ENCODE measurements at places on chromosomes 12 and 14.

- no peak for DNase-seq
Measured at GRCh38 chr12:210277-211141, 3.4 kb downstream of the SLC6A12 start.

GRCh38 chr14:73686901-73687300, 27.3 kb downstream of the PNMA1 start:
- no peak for DNase-seq

DNA sequence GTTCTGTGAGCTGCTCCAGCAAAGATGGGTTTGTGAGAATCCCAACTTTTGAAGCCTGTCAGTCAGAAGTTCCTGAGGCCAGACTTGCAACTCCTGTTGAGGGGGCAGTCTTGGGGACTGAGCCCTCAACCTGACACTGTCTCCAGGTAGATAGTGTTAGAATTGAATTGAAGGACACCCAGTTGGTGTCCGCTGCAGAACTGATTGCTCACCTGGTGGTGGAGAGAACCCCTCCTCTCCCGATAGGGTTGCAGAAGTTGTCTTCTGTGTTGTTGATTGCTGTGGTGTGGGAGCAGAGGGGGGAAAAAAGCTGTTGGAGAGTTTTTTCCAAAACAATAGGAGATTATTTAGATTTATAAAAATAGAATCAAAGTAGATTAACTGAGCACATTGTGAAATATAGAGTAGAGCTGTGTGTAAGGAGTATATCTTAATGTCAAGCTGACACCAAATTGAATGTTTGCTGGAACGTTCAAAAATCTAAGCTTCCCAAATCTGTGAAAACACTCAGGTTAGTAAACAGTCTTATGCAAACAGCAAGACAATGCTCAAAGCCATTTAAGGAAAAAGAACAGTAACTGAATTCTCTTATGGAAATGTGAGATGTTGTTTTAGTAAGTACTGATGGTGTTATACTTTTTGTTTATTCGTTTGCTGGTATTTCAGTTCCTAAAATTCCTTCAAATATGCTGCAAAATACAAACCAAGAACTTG, 18.6 kb downstream of the HIF1A start:
- DNase-seq = no peak

DNA sequence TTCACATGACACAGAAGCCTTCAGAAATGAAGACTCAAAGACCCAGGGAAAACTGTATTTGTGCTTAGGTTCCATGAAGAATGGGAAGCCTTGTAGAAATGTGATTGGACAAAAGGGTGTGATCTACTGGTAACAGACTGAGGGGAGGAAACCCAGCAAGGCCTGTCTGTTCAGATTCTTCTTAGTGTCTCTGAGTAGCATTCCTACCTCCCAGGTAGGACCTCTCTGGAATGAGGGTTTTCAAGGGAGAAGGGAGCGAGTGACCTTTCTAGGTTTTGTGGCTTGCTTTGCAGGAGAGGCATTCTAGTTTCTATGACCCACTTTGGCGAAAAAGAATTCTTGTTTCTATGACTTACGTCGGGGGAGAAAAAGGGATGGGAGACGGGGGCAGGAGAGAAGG, 401.7 kb downstream of the DPF3 start:
- no peak for DNase-seq

GRCh38 chr12:3002646-3003045, 43.4 kb downstream of the TEAD4 start:
- DNase-seq = no peak

- no peak for DNase-seq
Measured at GRCh38 chr14:100305324-100306100, 732 bp downstream of the SLC25A29 start.

- no peak for DNase-seq
Measured at GRCh38 chr14:100424504-100425428, 101.6 kb downstream of the SLC25A47 start.

DNA sequence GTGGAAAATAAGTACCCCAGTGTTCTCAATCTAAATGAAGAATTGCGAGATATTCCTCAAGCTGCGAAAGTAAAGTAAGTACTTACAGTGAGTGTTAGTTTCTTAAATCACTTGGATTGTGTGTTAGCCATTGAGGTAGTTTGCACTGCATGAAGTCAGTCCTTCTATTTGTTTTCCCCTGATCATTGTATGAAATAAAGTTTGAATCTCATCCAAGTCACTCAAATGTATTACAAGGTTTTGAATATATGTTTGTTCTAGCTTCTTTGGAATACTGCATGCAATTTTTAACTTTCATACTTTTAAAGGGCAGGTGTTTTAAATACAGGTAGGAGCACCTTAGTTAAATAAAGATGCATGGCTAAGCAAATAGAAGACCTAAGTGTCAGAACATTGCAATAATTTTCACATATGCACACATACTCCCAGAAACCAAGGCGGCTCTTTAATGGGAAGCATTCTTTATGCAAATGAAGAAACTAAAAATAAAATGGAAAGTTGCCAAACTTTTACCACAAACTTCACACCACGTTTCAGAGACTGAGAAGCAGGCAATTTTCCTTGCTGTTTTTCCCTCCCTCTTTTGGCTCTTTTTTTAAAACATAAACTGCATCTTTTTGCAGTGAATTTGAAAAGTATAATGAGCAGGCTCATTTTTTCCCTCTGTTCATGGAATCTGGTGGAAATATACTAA, 105.6 kb downstream of the GPR135 start:
- DNase-seq = no peak

GRCh38 chr12:32444895-32445294, 45.5 kb downstream of the FGD4 start:
- DNase-seq = no peak

GRCh38 chr12:57839996-57840395, 6.5 kb downstream of the CTDSP2 start:
- DNase-seq = no peak

- no peak for DNase-seq
Measured at GRCh38 chr12:4530982-4531586, 7.6 kb upstream of the RAD51AP1 start.

- no peak for DNase-seq
Measured at GRCh38 chr12:71216725-71217579, 59.2 kb upstream of the TSPAN8 start.

GRCh38 chr14:91377700-91378652, 39.6 kb downstream of the CCDC88C start:
- DNase-seq = no peak

DNA sequence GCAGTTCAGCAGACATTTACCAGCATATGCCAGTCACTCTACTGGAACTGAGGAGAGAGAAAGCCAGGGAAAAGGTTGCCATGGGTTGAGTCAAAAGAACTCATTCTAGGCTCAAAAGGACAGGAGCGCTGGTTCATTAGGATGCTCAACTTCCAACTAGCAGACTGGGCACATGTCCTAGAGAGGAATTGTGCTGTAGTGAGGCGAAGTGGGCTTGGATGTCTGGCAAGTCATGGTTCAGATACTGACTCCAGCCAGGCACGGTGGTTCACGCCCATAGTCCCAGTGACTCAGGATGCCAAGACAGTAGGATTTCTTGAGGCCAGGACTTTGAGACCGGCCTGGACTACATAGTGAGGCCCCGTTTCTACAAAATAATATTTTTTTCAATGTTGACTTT, 281.5 kb downstream of the CACNA1C start:
- DNase-seq = no peak

- DNase-seq = peak; percentile 80
Measured at GRCh38 chr12:106227641-106228319, 20.0 kb downstream of the CKAP4 start.

- DNase-seq = no peak
Measured at GRCh38 chr12:58169826-58170225, 228.5 kb downstream of the ATP23 start.

DNA sequence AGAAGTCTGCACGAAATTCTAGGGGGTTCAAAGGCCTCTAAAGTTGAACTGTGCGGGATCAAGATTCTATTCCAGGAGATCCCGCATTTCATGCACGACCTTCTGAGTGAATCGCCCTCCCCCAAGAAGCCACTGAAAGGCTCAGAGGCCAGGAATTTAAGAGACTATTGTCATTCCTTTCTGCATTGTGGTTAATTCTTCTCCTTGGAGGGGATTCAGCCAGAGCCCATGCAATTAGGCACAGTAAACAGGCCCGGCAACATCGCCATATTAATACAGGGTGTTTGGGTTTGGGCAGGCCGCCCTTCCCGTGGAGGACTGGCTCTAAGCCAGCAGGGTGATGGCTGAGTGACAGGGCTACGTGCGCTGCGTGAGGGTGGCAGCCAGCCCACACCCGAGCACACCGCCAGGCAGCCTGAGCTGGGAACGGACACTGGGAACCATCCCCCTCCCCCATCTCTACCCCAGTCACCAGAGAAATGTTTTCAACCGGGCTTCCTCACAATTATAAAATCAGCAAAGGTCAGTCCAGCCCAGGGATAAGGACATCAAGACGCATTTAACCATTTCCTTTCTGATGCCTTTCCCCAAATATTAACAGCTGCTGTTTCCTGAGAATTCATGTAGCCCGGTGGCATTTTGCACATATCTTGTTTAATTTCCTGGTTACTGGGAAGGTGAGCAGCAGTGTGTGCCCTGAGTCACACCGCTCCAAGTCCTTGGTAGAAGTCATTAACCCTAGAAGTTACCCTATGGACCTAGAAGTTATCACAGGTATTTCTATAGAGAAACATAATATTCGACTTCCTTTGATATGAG, 12.5 kb downstream of the EGLN3 start:
- peak; percentile 79 for DNase-seq

GRCh38 chr12:47837190-47838171, 17.8 kb upstream of the HDAC7 start:
- no peak for DNase-seq

DNA sequence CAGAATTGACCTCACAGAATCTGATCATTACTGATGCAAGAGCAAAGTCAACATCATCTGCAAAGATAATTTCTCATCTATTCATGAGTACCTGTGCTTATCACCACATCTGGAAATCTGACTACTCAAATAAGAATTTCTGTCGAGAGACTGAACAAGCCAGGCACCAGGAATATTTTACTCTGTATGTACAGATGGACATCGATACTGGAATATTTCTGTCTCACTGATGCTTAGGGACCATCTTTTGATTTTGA, 105.2 kb downstream of the BICD1 start:
- DNase-seq = no peak
